RWPE1 (cell line): ENCODE measurements at places on chromosomes 11 and 22.
A peak's percentile ranks its signal among the peaks of the same experiment; 100 is the strongest.

DNA sequence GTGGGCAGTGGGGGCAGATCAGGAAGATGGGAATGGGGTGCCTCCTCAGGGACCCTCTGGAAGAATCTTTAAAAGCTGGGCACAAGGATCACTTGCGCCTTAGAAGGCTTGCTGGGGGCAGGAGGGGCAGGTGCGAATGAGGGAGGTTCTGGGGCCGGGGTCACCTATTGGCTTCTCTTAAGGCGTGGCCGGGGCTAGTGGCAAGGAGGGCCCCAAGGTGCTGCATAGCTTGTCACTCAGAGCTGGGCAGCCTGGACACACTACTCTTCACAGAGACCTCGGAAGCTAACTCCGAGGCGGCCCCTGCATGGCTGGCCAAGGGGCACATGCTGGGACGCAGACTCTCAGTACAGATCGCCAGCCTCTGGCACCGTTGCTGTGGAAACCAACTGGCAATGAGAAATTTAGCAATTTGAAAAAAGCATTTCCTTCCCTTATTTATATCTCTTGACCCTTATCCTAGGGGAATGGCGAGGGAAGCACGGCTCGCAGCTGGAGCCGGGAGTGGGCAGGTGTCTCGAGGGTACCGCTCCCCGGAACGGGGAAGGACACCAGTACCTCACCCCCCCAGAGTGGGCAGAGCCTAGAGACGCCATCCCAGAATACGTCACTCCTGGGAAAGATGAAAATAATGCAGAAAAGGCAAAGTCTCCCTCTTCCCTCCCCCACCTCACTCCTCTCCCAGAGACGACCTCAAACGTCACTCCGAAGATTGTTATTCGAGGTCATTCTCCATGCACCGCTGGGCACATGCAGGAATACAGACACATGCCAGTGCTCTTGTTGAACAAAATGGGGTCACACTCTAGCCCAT is 188.1 kb downstream of the CTTN start:
- DNase-seq, result no peak

- DNase-seq, result no peak
Observed at GRCh38 chr11:66293777-66294625, 2.3 kb downstream of the TMEM151A start.

GRCh38 chr11:123083623-123084029 is 21.7 kb upstream of the HSPA8 start:
- DNase-seq, result peak; percentile 83

DNA sequence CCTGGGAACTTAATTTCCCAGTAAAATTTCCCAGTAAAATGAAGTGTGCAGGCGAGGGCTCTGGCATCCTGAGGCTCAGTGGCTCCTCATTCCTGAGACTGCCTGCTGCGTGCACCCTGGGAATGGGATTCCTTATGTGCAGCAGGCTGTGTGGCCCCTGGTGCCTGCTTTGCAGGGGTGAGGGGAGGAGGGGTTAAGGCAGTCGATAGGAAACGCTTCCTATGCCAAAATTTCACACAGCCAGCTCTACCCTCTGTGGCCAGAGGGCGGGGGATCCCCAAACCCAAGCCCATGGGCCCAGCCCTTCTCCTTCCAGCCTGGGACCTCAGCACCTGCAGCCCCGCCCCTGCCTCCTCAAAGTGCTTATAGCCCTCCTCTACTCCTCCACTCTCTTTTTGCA is 12.1 kb upstream of the BAIAP2L2 start:
- DNase-seq, result no peak

GRCh38 chr11:9876331-9876730 is 212.5 kb downstream of the SWAP70 start:
- DNase-seq, result no peak

- DNase-seq, result no peak
Observed at GRCh38 chr22:43253839-43254238, 66.9 kb upstream of the TTLL12 start.

DNA sequence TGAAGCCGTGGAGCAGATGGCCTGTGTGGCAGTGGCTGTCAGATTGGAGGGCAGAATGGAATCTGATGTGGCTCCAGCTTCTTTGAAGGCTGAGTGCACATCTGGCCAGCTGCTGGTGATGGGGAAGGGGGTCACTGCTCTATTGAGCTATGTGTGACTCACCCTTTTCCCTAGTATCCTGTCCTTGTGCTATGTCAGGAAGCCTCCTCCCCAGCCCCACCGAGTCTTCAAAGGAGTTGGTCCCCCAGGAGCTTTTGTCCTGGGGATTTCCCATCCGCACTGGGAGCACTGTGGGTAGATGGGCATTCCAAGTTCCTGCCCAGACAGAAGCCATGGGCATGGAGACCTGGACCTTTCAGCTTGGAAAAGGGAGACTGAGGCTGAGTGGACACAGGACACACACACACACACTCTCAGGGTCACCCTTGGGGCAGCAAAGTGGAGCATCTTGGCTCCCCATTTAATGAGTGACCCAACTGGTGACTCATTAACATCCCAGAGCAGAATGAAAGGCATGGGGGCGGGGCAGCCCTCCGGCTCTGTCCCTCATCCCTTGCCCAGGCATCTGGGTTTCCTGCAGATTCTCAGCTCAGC is 3.3 kb downstream of the SERPINH1 start:
- no peak for DNase-seq

DNA sequence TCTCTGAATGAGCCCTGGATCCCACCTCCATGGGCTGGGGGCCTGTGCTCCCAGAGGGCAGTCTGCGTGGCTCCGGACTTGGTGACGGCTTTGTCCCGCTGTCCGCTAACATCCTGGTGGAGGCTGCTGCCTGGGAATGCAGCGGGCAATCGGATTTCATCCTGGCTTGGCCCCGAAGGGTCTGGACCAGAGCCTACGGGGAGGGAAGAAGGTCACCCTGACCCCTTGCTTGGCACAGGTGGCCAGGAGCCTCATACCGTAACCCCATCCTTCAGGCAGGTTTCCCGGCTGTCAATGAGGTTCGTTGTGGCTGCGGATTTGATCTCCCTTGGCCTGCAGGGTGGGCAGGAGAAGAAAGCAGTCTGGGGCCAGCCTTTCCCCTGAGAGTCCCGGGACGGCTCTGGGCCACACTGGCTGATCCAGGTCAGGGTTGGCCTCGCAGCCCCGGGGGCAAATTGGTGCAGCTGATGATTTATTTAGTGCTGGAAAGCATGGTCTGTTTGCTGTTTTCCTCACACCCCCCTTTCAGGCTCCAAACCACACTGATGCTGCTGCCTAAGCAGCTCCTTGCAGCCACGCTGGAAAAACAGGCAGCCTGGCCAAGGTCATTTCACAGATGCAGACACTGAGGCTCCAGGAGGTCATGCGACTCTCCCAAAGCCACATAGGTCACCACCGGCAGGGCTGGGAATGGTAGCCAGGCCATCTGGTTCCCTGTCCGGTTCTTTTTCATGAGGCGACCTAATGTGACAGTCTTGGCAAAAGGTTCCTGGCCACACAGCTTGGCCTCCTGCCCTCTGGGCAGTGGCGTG is 15.0 kb downstream of the PRDM11 start:
- no peak for DNase-seq
